ENCODE measurements at places on chromosomes 3 and 15.
A peak's percentile ranks its signal among the peaks of the same experiment; 100 is the strongest.

GRCh38 chr3:143791386-143791785 lies 56.9 kb downstream of the SLC9A9 start:
- DNase-seq, result peak; percentile 39

DNA sequence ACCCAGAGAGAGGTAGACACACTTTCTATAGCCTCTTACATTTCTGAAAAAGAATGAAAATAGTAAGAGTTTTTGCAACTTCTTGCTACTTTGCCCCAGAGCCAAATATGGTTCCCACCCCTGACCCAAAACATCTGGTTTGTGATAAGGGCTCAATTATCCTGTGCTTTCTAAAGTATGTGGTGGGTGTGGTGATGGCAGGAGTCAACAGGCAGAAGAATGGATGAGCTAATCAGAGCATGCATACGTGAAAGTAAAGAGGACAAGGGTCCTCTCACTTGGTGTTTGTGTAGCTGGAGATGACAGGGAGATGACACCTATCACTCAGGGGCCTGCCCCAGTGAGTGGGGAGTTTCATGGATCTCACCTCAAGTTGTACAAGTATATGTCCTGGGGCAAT lies 19.1 kb downstream of the KBTBD8 start:
- DNase-seq, result no peak

GRCh38 chr3:16067837-16068471 lies 106.5 kb upstream of the GALNT15 start:
- no peak for DNase-seq

GRCh38 chr3:64533617-64534317 lies 154.0 kb downstream of the ADAMTS9 start:
- DNase-seq, result peak; percentile 91

DNA sequence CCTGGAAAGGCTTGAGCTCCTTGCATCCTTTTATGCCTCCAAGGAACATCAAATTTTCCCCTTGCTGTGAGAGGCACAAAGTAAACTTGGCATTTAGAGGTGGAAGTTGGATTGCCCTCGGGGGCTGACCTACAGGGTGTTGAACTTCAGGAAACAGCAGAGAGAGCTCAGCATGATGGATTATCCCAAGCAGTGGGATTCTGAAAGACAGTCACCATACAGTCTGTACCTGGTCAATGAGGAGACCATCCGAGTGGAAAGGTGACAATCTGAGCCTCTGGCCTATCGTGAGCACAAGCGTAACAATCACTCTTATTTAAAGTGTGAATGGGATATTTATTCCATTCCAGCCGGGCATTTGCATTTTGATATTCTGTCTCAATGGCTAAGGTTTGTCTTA lies 105.6 kb upstream of the NECTIN3 start:
- no peak for DNase-seq

GRCh38 chr15:73677146-73677607 lies 7.0 kb upstream of the CD276 start:
- DNase-seq, result no peak

- DNase-seq, result no peak
These were observed 684.8 kb upstream of the BCHE start for GRCh38 chr3:166522017-166522416.

DNA sequence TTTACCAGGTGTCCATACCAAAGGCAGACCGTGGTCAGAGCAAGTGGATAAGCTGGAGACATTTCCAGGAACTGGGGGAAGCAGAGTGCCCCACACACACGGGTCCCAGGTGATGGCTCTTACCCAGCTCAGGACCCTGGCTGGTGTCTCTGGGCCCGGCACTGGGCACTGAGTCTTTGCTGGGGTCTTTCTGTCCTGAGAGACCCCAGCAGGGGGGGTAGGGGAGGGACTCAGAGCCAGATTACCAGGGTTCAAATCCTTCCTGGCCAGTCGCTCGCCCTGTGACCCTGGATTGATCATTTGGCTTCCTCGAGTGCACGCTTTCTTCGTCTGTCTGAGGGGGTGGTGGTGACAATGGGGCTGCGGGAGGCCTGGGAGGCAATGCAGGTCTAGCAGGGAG lies 95.7 kb downstream of the PLXNA1 start:
- peak; percentile 18 for DNase-seq

- DNase-seq, result no peak
These were observed 2.7 kb upstream of the COX17 start for GRCh38 chr3:119679874-119680273.

- DNase-seq, result no peak
These were observed 24.8 kb upstream of the BOC start for GRCh38 chr3:113186566-113186965.

- DNase-seq, result peak; percentile 67
These were observed 15.4 kb downstream of the SH3BP5 start for GRCh38 chr3:15316998-15317435.

Measured in left hindlimb (tissue), 1 donor.